EH (cell line): ENCODE measurements at places on chromosomes 5 and 9.
A peak's percentile ranks its signal among the peaks of the same experiment; 100 is the strongest.

DNA sequence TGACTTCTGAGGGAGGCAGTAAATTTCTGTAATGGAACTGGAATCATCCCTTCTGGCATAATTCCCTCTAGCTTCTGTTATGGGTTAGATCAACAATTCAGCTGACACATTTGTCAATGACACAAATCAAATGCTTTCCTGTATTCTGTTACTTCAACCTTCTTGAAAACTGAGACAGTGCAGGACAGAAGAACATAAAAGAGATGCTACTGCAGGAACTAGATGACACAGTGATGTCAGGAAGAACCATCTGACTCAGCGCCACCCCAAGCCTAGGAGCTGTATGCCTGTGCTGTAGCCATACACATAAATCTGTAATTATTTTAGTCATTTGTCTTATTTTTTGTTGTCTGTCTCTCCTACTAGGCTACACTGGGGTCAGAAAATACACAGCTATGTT is 18.2 kb upstream of the CEP120 start:
- DNase-seq, result no peak

- DNase-seq, result no peak
Measured at GRCh38 chr5:52190737-52191136, 597.0 kb upstream of the ITGA1 start.

GRCh38 chr5:149037817-149038216 is 25.0 kb downstream of the SH3TC2 start:
- DNase-seq, result no peak

DNA sequence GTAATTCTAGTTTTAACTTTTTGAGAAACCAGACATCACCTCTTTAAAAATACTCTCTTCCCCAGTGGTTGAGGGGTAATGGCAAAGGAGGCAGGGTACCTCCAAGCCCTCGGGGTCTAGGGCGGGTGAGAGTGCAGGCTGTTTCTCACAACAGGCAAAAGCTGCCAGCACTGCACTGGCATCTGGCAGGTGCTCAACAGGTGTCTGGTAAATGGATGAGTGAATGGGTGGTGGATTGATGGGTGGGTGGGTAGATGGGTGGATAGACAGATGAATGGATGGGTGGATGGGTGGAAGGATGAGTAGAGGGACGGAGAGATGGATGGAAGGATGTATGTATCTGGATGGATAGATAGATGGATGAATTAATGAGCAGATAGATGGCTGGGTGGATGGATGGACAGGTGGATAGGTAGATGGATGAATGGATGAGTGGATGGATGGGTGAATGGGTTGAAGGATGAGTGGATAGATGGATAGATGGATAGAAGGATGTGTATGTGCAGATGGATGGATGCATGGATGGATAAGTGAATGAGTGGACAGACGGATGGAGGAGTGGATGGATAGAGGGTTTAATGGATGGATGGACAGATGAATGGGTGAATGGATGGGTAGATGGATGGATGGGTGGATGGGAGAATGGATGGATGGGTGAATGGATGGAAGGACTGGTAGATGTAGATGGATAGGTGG is 84.6 kb downstream of the COL5A1 start:
- DNase-seq, result no peak

- no peak for DNase-seq
Measured at GRCh38 chr5:96645091-96645490, 17.1 kb upstream of the CAST start.

DNA sequence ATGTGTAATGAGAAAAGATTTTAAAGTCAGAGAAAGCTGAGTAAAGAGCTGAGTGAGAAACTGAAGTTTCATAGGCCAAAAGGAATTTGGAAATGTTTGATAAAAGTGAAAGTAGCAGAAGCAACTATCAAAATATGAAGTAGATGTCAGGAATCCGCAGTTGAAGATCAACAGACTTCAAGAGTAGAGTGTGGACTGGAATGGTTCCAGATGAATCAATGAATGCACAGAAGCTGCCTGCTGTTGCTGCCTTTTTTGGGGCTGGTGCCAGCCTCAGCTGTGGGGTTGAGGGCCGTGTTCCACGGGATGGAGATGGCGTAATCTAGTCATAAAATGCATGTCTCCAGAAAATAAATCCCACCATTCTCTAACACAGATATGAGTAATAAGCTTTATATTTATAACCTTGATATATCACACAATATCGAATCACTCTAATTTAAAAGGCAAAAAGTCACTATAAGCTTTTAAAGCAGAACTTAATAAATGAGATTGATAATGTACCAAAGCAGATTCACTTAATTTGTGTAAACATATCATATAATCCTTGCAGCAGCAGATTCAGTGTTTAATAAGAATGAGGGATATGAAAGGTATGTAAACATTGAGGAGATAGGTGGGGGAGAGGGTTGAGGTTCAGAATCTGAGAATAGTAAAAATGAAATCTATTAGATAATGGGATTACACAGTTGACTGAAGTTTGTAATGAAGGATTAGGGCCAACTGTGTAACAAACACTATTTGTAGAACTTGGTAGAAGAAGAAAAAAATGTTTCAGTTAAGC is 652.3 kb upstream of the FTMT start:
- peak; percentile 34 for DNase-seq

- no peak for DNase-seq
Measured at GRCh38 chr5:112974901-112975300, 1.7 kb upstream of the DCP2 start.

GRCh38 chr9:88926781-88927505 is 64.3 kb upstream of the S1PR3 start:
- DNase-seq, result no peak

GRCh38 chr5:35819026-35819425 is 37.7 kb upstream of the IL7R start:
- no peak for DNase-seq

DNA sequence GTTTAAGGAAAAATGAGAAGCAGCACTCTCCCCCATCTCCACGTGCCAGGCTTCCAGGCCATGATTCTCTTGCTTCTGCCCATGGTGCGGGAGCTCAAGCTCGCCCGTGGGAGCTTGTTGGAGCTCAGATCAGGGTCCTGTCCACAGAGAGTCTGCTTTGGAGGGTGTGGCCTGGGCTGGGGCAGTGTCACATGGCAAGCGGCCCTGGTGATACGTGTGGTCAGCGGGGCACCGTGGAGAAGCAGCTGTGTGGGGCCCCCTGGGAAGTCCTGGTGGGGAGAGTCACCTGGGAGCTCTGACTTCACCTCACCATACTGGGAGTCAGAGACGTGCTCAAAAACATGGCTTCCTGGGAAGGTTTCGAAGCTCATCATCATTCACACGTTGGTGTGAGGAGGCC is 275.3 kb downstream of the GADD45G start:
- DNase-seq, result no peak

GRCh38 chr5:72351376-72351775 is 31.2 kb downstream of the PTCD2 start:
- no peak for DNase-seq

DNA sequence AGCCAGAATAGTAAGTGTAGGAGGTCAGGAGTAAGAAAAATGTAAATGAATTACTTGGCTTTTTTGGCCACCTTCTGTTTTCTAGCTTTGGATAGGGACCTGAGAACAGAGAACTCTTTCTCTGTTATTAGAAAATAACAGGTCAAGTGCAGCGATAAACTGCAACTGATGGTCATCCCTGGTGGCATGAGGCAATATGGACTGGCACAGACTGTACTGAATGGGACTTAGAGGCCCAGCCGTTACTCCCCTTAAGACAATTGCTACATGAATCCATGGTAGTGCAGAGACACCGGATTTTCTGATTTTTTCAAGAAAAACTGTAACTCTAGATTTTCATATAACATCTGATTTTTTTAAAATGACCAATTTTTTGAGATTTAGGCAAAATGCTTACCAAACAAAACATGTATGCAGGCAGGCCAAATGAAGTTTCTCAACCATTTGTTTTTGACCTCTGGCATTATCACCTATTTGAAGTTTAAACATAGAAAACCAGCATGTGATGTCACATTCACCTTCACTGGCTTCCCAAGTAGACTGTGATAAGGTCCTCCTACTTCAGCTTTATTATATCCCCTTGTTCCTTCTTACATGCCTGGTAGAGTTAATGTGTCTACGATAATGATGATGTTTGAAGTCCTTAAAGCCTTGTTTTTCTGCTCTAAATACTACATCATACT is 262.6 kb downstream of the KCTD16 start:
- DNase-seq, result no peak

DNA sequence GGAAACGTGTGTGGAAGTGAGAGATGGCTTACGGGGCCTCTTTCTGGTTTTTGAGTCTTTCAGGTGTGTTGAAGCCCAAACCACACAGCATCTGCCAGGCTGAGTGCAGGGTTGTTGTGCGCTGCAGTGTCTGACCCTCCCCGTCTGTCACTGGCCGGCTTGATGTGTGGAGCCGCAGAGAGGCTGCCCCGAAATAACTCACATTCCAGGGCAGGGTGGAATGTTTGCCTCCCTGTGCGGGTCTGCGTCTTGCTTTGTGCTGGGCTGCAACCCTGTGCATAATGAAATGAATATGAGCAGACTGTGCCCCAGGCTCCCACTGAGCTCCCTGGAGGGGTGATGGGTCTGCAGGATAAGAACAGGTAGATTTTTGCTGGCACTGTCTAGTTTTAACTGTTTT is 9.9 kb upstream of the PLEKHG4B start:
- DNase-seq, result peak; percentile 71

GRCh38 chr5:9739135-9739534 is 109.0 kb upstream of the TAS2R1 start:
- no peak for DNase-seq

GRCh38 chr5:40594811-40595210 is 84.9 kb upstream of the PTGER4 start:
- DNase-seq, result peak; percentile 62

DNA sequence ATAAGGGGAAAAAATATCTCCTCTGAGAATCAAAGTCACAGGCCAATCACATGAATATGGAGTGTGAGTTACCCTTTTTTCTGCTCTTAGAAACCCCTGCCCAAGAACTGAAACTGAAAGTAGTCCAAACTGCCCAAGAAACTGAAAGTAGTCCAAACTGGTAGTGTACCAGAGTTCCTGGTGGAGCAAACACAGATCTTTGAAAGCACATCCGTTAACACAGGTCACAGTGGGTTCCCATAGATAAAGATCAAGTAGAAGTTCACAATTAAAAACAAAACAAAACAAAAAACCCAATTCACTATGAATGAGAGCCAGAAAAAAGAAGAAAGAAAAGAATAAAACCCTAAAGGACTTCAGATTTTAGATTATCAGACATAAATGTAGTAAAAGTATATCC is 332.4 kb upstream of the EFNA5 start:
- DNase-seq, result peak; percentile 60

DNA sequence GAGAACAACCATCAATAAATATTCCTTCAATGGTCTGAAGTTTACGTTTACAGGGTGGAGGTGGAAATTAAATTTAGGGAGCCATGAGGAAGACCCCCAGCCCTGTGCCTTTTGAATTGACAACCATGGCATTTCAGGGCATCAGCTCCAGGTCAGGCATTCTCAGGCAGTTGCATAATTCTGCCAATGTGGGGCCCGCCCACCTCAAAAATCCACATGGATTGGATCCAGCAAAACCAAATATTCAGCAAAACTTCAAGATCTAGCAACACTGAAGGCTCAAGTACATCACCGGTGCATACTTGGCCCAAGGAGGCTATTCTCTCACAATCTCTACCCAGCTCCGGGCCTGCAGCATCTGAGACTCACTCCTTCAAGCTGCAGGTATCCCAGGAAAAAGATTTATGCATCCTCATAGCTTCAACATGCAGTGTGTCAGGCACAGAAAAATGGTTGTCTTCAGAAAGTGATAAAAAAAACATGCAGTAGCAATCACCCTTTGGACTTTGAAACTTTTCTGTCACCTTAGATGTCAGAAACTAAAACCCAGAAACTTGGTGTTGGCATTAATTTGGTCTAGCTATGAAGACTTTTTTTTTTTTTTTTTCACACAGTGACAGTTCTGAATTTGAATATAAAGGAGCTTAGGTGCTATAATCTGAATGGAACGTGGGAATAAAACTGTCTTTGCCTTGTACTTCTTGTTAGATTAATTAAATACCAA is 21.4 kb upstream of the ANXA2R start:
- peak; percentile 53 for DNase-seq

DNA sequence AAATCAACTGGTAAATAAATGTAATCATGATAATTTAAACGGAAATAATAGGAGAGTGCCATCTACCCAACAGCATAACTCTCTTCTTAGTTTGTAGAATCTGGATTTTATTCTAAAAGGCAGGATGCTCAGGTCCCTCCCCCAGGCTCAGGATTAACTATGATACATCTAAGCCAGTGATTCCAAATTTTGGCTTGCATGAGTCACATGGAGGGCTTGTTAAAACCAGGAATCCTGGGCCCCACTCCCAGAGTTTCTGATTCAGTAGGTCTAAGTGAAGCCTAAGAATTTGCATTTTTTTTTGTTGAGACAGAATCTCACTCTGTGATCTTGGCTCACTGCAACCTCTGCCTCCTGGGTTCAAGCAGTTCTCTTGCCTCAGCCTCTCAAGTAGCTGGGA is 62.3 kb upstream of the ZFR start:
- DNase-seq, result peak; percentile 98

- no peak for DNase-seq
Measured at GRCh38 chr5:123540534-123540933, 28.6 kb downstream of the CSNK1G3 start.

DNA sequence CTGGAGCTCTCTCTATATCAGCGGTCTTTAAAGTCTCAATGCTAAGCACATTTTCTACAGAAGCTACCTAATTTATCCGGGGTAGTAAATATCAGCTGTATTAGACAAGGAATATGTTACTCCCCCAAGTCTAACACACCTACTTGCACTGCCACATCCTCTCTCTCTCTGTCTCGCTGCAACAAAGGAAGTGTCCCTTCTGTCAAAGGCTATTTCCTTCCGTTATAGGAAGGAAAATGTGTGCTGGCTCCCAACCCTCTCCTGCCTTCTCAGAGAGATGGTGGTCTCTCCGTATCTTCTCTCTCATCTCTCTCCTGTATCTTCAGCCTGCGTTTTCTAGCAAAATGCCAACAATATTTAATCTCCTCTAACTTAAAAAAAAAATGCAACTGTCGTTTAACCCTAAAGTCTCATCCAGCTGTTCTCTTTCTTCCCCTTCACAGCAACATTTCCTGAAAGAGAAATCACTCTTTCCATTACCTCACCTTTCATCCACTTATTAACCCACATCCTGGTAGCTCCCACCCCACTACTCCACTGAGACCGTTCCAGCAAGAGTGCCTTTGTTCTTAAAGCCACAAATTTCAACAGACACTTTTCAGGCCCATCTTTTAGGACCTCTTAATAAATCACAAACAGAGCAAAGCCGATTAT is 2.3 kb downstream of the TTF1 start:
- DNase-seq, result no peak

DNA sequence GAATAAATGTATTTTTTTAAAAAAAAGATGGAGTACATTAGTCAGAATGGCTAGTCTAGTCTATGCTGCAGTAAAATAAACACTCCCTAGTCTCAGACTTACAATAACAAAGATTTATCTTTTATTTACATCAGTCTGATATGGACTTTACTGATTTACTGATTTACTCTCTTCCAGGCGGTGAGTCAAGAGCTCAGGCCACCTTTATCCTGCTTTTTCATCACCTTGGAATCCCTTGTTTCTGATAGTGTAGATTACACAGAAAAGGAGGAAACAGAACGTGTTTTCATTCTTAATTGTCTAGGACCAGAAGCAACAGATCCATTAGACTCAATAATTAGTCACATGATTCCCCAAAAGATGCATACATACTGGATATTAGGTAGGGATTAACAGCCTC is 290.1 kb upstream of the TRPC7 start:
- DNase-seq, result peak; percentile 65

GRCh38 chr5:52846182-52846842 is 58.6 kb downstream of the ITGA1 start:
- DNase-seq, result peak; percentile 53
